ENCODE measurements at places on chromosomes 6 and 20.
A peak's percentile ranks its signal among the peaks of the same experiment; 100 is the strongest.

- DNase-seq, result no peak
These were observed 10.2 kb upstream of the MMS22L start for GRCh38 chr6:97293198-97293696.

GRCh38 chr6:41658636-41659035, 20.4 kb downstream of the MDFI start:
- no peak for DNase-seq

GRCh38 chr6:136549300-136550044, 750 bp downstream of the MAP7 start:
- no peak for DNase-seq

DNA sequence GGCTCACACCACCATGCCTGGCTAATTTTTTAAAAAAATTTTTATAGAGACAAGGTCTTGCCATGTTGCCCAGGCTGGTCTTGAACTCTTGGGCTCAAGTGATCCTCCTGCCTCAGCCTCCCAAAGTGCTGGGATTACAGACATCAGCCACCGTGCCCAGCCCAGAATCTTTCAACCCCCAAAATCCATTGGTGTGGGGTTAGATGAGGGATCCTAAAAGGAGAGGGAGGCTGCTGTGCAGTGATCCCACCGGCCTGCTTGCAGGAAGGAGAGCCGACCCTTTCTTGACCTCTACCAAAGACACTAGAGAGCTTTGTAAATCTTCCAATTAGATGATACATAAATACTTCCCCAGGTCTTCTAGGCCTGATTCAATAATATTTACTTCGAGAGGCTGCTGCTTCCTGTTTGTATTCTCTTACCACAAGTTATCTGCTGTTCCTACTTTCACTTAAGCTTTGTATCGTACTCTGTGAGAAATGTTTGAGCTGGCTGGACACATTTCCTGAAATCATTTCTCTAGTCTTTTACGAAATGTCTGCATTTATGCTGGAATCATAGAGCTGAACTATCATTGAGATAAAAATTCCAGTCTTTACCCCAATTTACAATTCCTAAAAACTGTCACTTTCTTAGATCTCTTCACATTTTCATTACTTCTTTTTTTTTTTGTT, 49.3 kb upstream of the IER3 start:
- DNase-seq, result no peak

- DNase-seq, result no peak
These were observed 33.1 kb upstream of the MPC1 start for GRCh38 chr6:166415833-166416347.

DNA sequence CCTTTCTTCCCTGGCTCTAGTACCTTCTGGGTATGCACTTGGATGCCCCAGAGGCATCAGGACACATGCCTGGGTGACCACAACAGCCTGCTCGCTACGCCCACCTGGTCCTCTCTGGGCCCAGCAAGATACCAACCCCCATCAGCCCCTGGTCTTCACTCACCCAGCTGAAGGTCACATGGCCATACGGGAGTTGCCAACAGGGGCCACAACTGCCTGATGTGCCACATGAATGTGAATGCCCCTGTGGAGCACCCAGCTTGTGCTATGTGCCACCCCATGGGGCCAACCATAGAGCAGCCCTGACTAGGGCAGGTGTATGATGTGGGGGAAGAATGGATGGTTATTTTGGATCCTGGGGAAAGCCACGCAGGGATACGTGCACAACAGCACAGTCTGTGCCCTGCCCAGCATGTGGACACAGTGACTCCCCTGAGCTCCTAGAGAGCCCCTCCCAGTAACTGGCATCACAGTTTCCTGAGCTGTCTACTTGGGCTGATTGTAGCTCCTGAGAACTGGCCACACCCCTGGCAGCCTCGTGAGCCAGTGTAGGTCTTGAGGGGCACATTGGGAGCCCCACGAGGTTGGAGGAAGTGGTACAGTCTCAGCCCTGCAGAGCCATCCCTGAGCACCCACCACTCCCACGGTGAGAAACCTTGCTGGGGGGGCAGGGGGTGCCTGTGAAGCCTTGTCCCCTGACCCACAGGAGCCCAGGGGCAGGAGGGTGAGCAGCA, 10.5 kb upstream of the PCMTD2 start:
- no peak for DNase-seq

DNA sequence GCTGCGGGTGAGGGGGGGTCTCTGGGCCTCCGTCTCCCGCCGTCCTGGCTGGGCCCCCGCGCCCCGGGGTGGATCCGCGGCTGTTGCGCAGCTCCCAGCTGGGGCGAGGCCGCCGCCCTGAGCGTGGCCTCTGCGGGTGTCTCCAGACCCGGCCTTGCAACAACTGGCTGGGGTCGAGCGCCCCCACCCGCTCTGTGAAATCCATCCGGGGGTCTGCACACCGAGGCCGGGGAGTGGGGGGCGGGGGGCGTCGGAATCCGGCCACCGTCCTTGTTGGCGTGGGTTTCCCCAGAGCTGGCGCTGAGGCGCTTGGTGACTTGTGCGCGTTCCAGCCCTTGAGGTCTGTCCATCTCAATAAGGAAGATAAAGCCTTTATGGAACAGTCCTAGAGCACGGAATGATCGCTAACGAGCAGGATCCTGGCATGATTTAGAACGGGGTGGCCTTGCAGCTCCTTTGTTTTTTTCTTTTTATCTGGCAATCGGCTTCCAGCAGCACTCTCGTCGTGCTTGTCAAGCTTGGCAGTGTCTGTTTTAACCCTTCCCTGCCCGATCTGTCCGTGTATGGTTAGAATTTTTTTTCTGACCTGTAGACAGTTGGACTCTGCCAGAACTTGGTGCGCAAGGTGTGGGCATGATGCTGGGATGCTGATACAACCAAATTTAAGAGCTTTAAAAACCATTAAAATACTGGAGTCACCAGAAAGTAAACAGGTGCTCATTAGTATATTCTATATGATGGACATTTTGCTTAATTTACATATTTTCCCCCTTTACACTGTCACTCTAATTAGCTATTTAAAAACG, 675 bp downstream of the DSTN start:
- DNase-seq, result peak; percentile 46

DNA sequence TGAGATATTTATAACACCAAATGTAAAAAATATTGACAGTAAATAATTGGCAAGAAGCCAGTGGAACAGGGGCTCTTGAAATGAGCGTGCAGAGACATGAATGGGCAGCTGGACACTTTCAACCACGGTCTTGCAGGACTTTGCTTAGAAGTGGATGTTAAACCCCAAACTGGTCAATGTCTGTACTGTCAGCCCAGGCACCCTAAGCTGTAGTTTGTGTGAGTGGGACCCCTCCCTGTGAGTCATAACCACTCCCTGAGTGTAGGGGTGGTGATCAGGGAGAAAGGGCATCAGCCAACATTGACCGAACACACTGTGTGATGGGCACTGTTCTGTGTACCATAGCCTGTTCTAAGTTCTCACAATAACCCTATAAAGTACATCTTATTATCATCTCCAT, 108.6 kb downstream of the FIG4 start:
- no peak for DNase-seq

DNA sequence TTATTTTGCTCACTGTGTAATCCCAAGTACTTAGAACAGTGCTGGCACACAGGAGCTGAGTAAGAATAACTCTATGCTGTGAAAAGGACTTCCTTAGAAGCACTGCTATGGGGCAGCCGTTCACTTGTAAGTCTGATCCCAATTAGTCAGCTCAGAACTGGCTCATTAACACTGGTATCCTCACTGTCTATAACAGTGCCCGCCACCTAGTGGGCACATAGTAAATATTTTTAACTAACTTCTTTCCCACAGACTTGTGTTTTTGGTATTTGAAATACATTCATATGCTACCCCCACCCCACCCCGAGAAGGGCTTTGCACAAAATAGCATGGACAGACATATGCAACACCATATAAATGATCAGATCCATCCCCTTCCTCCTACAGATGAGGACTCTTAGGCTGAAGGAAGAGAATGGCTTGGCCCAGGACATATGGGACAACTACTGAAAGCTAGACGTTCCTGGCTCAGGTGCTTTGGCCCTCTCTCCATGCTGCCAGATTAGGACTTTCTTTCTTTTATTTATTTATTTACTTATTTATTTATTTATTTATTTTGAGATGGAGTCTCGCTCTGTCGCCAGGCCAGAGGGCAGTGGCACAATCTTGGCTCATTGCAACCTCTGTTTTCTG, 47.1 kb downstream of the DST start:
- peak; percentile 69 for DNase-seq

DNA sequence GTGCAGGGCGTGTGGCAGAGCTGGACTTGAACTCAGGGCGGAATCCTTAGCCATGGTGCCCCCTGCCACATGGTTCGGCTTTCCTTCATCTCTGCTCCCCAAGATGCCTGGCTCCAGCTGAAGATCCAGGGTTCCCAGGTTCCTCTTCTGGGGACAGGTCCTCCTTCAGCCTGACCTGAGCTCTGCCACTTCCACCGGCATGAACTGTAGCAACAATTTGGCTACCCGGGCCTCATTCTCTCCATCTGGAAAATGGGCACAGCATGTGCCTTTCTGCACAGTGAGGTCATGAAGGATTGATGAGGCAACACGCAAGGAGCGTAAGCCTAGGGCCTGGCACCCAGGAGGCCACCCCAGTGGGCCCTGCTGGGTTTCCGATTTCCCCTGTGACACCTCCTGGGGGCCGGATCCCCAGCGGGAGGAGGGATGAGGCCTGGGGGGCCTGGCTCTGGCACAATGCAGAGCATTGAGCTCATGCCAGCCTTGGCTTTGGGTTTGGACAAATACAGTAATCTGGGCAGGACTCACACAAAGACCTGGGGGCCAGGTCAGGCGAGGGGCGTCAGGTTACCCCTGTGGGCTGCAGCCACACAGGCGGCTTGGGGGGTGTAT, 74.0 kb downstream of the CEBPB start:
- no peak for DNase-seq

- peak; percentile 86 for DNase-seq
These were observed at the start of gene ZKSCAN4 for GRCh38 chr6:28252009-28252975. TSS of gene ZKSCAN4 (minus strand) at chr6:28252269. CDS start at chr6:28251980, 289 bp downstream.

- DNase-seq, result no peak
These were observed 21.7 kb upstream of the CTNNBL1 start for GRCh38 chr20:37672143-37672542.

GRCh38 chr6:43215066-43215465, 14.2 kb downstream of the DNPH1 start:
- DNase-seq, result no peak

GRCh38 chr20:10465135-10465534, 30.0 kb downstream of the SLX4IP start:
- no peak for DNase-seq

DNA sequence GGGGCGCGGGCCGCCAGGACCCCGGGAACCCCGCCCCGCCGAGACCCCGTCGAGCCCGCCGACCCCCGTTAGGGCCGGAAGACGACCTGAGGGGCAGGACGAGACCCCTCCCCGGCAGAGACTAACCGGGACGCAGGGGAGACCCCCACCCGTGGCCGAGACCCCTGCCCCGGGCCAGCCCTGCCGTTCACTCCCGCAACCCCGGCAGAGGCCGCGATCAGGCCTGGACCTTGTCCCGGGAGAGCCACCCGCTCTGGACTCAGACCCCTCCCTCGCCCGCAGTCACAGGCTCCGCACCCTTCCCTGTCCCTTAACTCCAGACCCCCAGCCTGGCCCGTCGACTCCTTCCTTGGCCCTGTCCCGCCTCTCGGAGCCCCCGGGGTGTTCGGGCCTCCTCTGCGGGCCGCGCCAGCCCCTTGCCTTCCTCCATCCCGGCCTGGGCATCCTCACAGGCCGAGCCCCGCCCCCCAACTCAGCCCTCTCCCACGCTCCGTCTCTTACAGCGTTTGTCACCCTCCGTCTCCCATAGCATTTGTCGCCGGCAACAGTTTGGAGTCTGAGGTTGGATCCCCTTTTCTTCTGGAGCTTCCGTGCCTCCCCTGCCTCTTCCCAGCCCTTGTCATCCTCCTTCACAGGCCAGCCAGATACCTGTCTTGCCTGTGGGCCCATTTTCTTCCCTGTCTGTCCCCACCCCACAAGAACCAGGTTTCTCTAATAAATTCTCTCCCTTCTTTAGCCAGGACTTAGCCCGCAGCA, 569 bp downstream of the TCEA2 start:
- DNase-seq, result peak; percentile 68

- DNase-seq, result peak; percentile 32
These were observed 1.8 kb downstream of the CTSA start for GRCh38 chr20:45892828-45893500.
